ENCODE measurements at places on chromosomes 6 and 20.

- no peak for DNase-seq
Observed at GRCh38 chr6:150299873-150300485, 68.8 kb upstream of the IYD start.

DNA sequence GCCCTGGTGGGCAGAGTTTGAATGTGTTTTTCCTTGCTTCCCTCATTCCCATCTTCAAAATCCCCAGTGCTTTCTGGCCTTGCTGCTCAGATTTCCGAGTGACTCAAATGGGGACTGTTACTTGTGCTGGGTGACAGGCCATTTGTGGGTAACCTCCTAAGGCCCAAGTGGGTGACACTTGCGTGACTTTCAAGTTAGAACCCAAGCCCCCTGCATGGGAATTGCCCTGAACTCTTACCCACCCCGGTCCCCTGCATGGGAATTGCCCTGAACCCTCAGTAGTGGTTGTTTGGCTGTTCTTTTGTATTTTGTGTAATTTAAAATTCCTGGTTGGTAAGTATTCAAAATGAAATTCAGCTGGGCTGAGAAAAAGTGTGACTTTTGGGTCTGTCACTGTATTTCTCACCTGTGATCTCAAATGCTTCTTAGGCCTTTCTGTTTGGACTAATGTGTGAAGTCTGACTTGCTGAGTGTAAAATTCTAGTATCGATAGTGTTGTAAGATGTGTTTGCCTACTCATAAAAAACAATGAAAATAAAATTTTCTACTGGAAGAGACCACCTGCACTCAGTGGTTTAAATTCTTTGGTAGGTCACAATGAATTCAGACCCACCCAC lies 12.4 kb upstream of the RBM38 start:
- DNase-seq: no peak

- DNase-seq: no peak
Observed at GRCh38 chr6:96450770-96451130, 70.9 kb upstream of the UFL1 start.

GRCh38 chr6:29708432-29709179 lies 14.6 kb upstream of the HLA-F start:
- DNase-seq: no peak

- DNase-seq: no peak
Observed at GRCh38 chr20:31559704-31560093, 45.4 kb upstream of the ID1 start.

GRCh38 chr20:62328684-62329388 lies 26.0 kb downstream of the ADRM1 start:
- DNase-seq: no peak

DNA sequence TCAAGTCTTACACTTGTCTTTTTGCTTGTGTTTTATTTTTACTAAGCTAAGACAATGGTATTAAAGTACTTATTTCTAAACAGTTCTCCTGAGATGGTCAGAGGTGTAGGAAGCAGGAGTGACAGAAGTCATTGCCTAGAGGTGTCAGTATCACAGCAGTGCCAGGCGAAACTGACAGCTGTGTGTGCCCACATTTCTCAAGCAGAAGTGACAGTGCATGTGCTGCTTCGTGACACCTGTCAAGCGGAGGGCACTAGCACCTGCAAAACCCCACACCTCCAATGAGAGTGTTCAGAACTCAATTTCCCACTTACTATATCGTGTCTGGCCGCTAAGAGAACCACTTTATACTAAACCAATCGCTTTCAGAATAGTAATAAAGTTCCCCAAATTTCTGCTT lies 82.8 kb downstream of the SLC23A2 start:
- DNase-seq: no peak

DNA sequence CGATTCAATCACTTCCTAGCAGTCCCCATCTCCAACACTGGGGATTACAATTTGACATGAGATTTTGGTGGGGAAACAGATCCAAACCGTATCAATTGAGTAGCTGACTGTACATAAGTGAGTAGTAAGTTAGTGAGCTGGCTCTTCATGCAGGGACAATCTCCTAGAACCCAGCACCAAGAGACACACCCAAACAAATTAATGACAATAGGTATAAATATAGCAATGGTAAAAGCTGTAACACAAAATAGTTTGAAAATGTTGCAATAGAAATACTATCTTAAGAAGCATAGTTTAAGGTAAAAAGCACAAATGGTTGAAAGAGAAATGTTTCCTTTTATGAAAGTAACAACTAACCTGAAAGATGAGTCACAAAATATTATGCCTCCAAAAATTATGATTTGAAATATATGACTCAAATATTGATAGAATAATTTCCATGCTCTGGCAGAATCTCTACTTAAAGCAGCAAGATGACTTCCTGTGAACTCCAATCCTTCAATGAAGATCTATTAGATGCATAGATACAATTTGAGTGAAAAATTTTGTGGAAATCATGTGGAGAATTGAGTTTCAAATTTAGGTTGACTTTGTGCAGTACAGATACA lies 5.4 kb upstream of the SIRPB1 start:
- no peak for DNase-seq

- no peak for DNase-seq
Observed at GRCh38 chr6:33192671-33193602, 670 bp upstream of the COL11A2 start.

GRCh38 chr6:82458705-82459104 lies 95.1 kb downstream of the TPBG start:
- DNase-seq: no peak

DNA sequence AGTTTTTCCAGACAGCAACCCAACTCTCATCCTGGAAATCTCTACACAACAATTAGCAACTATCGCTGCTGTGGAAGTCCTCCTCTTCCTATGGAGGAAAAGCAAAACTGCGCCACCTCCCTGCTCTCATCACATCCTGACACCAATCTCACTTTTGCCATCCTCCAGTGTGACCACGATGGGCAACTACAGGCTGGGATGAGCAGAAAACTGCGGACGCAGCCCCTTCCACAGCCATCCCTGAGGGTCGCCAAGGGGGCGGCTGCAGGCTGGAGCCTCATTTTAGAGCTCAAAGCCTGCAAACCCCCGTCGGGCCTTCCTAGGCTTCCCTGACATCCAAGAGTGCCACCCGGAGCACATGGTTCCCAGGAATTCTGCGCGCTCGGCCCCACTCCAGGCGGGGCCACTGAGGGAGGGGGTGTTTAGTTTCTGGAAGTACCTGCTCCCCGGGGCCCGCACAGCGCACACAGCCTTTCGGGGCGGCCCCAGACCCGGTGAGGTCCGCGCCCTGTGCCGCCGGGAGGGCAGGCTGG lies 1.2 kb downstream of the TCFL5 start:
- no peak for DNase-seq

- DNase-seq: no peak
Observed at GRCh38 chr6:25173246-25173645, 105.9 kb upstream of the CARMIL1 start.

- no peak for DNase-seq
Observed at GRCh38 chr6:32845384-32845884, 1.6 kb upstream of the PSMB8 start.

DNA sequence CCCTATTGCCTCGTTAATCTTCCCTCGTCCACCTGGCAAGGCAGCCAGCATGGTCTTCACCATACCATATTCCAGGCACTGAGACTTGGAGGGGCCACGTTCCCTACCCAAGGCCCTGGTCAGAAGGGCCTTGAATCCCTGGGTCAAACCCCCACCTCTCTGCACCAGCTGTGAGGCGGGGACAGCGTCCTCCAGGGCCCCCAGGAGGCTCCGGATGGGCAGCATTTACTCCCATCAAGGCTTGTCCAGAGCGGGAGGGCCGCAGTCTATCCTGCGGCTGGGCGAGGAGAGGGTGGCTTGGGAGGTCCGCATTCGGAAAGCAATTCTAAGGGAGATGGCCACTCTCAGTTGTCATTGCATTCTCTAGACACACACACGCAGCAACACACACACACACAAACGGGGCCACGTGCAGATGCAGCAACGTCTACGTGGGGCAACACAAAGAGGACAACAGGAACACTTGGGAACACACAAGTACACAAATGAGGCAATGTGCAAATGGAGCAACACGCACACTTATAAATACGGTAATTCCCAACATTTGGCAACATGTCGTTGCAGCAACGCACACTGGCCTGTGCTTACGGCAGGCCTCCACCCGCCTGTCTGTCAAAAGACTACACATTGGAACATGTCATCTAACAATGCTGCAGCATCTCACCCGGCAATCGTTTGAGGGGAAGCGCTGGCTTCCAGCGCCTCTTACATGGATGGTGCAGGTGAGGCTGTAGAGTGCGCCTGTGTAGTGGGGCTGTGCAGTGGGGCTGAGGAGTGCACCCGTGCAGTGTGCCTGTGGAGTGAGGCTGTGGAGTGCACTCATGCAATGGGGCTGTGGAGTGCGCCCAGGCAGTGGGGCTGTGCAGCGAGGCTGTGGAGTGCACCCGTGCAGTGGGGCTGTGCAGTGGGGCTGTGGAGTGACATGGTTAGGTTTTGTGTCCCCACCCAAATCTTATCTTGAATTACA lies 12.9 kb upstream of the NTSR1 start:
- no peak for DNase-seq

DNA sequence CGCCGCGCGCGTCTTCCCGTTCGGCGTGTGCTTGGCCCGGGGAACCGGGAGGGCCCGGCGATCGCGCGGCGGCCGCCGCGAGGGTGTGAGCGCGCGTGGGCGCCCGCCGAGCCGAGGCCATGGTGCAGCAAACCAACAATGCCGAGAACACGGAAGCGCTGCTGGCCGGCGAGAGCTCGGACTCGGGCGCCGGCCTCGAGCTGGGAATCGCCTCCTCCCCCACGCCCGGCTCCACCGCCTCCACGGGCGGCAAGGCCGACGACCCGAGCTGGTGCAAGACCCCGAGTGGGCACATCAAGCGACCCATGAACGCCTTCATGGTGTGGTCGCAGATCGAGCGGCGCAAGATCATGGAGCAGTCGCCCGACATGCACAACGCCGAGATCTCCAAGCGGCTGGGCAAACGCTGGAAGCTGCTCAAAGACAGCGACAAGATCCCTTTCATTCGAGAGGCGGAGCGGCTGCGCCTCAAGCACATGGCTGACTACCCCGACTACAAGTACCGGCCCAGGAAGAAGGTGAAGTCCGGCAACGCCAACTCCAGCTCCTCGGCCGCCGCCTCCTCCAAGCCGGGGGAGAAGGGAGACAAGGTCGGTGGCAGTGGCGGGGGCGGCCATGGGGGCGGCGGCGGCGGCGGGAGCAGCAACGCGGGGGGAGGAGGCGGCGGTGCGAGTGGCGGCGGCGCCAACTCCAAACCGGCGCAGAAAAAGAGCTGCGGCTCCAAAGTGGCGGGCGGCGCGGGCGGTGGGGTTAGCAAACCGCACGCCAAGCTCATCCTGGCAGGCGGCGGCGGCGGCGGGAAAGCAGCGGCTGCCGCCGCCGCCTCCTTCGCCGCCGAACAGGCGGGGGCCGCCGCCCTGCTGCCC lies 1.1 kb downstream of the SOX4 start:
- DNase-seq: no peak

GRCh38 chr6:108368431-108369030 lies 73.7 kb downstream of the AFG1L start:
- no peak for DNase-seq

DNA sequence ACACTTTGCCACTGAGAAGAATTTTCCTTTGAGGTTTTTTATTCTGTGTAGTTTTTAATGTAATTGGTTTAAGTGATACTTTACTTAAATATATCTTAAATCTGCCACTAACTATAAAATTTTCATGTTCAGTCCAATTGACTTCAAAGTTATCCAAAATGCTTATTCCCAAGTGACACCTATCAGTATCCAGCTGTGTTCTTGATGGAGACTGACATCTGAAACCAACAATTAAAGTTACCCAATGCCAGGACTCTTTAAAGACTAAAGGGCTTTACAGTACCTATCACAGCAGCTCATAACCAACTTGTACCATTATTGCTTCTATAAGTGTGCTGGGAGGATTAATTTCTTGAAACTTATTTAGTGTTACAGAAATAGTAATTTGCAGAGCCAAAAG lies 13.8 kb upstream of the EYA4 start:
- DNase-seq: no peak

GRCh38 chr6:149429427-149430360 lies 29.6 kb downstream of the SUMO4 start:
- no peak for DNase-seq

DNA sequence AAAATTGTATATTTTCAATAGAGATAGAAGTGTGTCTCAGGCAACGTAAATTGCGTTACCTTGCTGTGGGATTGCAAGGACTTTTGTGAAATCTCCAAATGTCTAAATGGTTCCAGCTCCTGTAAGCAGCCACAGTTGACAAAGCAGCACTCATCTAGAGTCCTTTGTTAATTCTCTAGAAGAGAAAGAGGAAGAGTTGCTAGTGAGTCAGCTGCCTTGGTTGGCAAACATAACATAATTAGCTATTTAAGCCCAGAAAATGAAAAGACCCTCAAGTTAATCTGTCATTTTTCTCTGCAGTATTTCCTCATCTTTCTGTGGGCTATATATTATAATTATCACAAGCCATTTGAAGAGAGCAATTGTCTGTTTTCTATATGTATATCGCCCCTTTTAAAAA lies 66.4 kb upstream of the FABP7 start:
- DNase-seq: no peak

GRCh38 chr20:12570371-12570770 lies 438.4 kb upstream of the SPTLC3 start:
- no peak for DNase-seq

DNA sequence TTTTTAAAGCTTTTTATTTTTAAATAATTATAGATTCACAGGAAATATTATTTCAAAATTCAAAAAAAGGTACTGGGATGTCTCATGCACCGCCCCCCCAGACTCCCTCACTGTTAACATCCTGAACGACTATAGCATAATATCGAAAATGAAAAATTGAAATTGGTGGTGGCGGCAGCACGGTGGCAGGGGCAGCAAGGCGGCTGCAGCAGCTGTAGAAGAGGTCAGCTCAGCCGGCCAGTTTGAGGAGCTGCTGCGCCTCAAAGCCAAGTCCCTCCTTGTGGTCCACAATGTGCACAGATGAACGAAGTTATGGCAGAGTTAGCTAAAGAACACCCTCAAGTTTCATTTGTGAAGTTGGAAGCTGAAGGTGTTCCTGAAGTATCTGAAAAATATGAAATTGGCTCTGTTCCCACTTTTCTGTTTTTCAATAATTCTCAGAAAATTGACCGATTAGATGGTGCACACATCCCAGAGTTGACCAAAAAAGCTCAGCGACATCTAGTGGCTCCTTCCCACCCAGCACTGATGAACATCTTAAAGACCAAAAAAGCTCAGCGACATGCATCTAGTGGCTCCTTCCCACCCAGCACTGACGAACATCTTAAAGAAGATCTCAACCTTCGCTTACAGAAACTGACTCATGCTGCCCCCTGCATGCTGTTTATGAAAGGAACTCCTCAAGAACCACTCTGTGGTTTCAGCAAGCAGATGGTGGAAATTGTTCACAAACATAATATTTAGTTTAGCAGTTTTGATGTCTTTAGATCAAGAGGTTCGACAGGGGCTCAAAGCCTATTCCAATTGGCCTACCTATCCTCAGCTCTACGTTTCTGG lies 100.8 kb downstream of the FAM217A start:
- DNase-seq: no peak

GRCh38 chr6:126531286-126531685 lies 191.4 kb downstream of the CENPW start:
- DNase-seq: no peak

DNA sequence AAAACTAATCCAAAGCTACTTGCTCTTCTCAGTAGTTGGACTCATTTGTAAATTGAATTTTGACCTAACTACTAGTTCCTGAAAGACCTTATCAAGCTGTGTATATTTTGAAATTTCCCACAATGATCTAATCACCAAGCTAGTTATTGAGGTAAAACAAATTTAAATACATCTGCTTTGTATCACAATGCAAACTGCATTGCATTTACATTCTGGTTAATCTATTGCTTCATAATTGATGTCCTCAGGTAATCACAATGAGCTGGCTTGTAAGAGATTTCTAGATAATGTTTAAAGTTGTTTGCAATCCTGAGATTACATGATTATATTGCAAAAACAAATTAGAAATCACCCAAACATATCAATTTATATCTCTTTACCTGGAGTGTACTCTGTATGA lies 848.8 kb downstream of the HACE1 start:
- DNase-seq: no peak
